ENCODE measurements at places on chromosomes 12 and 14. TPM values are rescaled to one million over a fixed set of nuclear protein-coding genes. Genes with fewer than 3 reads are reported as not detected.

DNA sequence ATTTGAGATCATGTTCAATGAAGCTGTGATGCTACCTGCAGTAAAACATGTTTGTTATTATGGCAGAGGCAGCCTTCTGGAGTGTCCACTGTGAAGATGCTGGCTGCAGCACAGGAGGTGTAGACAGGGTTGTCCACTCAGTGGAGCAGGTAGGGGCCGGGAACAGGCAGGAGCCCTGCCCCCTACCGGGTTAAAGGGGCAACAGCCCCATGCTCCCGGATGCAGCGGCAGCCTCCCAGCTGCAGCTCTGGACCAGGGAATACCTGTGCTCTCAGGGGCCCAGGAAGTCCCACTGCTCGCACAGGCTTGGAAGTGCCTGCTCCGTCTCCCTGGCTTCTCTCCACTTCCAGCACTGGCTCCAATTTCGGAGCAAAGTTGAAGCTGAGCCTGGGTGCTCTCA, 401.6 kb downstream of the FOXG1 start:
- peak; percentile 4 for DNase-seq
- H3K4me1 ChIP-seq, result no peaks in the 10 kb centered on the region
- H3K27ac ChIP-seq, result no peak overlapping the region
- no peak overlapping the region for H3K4me3 ChIP-seq
- H3K27me3 ChIP-seq, result no peaks in the 10 kb centered on the region

GRCh38 chr14:98728024-98728423, 544.0 kb downstream of the BCL11B start:
- H3K27me3 ChIP-seq, result no peaks in the 10 kb centered on the region
- H3K4me3 ChIP-seq, result no peak overlapping the region
- no peaks in the 10 kb centered on the region for H3K36me3 ChIP-seq
- no peak for DNase-seq
- H3K4me1 ChIP-seq, result no peaks in the 10 kb centered on the region

- peak overlapping the region; percentile 98 for H3K27ac ChIP-seq
- H3K4me1 ChIP-seq, result peaks cover 11% of the 10 kb centered on the region
- DNase-seq, result peak; percentile 83
- no peaks in the 10 kb centered on the region for H3K27me3 ChIP-seq
Observed at GRCh38 chr14:75277008-75277814, 1.4 kb upstream of the FOS start.

DNA sequence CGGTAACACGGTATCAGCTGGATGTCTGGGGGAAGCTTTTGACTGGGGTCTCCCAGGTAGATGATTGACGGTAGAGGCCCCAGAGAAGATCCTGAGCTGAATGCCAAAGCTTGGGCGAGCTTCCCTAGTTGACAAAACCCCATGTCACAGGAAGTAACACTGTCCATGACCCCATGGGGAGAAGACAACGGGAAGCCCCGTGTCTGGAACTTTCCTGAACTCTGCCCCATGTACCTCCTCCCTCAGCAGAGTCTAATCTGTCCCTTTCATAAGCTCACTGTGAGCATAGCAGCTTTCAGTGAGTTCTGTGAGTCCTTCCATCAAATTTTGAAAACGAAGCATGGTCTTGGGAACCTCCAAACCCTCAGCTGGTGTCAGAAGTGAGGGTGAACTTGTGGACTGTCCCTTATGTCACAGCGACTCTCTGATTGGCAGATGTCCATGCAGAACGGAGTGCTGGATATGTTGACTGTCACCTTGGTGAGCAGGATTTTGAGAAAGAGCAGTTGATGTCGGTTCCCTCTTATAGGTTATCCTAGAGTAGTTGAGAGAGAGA, 29.7 kb upstream of the BEGAIN start:
- no peak for DNase-seq
- no peaks in the 10 kb centered on the region for H3K36me3 ChIP-seq
- H3K4me3 ChIP-seq, result no peak overlapping the region
- peaks cover 10% of the 10 kb centered on the region for H3K4me1 ChIP-seq

- H3K4me1 ChIP-seq, result no peaks in the 10 kb centered on the region
- no peaks in the 10 kb centered on the region for H3K27me3 ChIP-seq
- no peak overlapping the region for H3K4me3 ChIP-seq
Observed at GRCh38 chr12:12964255-12964654, 12.3 kb upstream of the GPRC5D start.

GRCh38 chr14:72636871-72637270, 257.0 kb downstream of the DPF3 start:
- no peak for DNase-seq
- no peak overlapping the region for H3K4me3 ChIP-seq
- no peaks in the 10 kb centered on the region for H3K36me3 ChIP-seq
- H3K27me3 ChIP-seq, result no peaks in the 10 kb centered on the region

SPX gene
- total RNA-seq, result 0.11 TPM

- no peak overlapping the region for H3K4me3 ChIP-seq
- H3K36me3 ChIP-seq, result peaks cover 13% of the 10 kb centered on the region
- H3K27ac ChIP-seq, result no peak overlapping the region
- H3K4me1 ChIP-seq, result peaks cover 19% of the 10 kb centered on the region
- DNase-seq, result no peak
Observed at GRCh38 chr12:120258323-120258896, 7.1 kb downstream of the PXN start.

PLEKHG7 gene
- not detected for total RNA-seq

GRCh38 chr12:102933168-102933567, 16.1 kb upstream of the PAH start:
- DNase-seq, result no peak
- H3K4me1 ChIP-seq, result no peaks in the 10 kb centered on the region
- H3K4me3 ChIP-seq, result no peak overlapping the region
- no peaks in the 10 kb centered on the region for H3K27me3 ChIP-seq
- H3K27ac ChIP-seq, result no peak overlapping the region

DNA sequence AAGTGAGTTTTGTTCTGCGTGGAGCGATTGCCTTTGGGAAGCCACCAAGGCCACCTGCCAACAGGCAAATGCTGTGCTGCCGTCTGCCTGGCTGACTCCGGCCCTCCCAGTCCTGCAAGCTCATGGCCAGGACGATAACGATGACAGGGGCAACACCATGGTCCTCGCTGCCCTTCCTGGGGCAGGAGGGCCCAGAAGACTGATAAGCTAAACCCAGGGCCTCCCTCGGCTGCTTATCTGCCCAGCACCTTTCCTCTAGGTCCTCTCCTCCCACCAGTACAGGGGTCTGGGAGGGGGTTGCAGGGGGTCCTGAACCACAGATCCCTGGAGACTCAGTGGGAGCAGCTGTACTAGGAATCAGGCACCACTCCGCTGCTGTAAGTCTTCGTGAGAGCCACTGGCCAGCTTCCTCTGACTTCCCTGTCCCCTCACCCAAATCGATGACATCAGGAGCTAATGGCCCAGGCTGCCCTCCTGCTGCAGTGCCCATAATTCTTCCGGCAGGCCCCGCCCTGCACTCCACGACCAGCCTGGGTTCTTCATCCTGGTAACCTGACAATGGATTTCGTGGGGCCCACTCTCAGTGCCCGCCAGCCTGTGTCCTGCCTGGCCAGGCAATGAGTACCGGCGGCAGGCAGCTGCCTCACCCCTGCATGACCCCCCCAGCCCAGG, 5.1 kb downstream of the ANKRD9 start:
- DNase-seq, result peak; percentile 29
- no peak overlapping the region for H3K4me3 ChIP-seq
- H3K27me3 ChIP-seq, result no peaks in the 10 kb centered on the region
- H3K4me1 ChIP-seq, result peaks cover 74% of the 10 kb centered on the region

GLT1D1 gene
- total RNA-seq, result 0.04 TPM

OASL gene
- not detected for total RNA-seq

GRCh38 chr12:115464111-115464581, 780.2 kb upstream of the TBX3 start:
- no peak overlapping the region for H3K4me3 ChIP-seq
- no peaks in the 10 kb centered on the region for H3K4me1 ChIP-seq
- DNase-seq, result no peak
- no peaks in the 10 kb centered on the region for H3K27me3 ChIP-seq
- no peak overlapping the region for H3K27ac ChIP-seq
- H3K36me3 ChIP-seq, result no peaks in the 10 kb centered on the region

MGAT2 gene
- 33.3 TPM for total RNA-seq

DNA sequence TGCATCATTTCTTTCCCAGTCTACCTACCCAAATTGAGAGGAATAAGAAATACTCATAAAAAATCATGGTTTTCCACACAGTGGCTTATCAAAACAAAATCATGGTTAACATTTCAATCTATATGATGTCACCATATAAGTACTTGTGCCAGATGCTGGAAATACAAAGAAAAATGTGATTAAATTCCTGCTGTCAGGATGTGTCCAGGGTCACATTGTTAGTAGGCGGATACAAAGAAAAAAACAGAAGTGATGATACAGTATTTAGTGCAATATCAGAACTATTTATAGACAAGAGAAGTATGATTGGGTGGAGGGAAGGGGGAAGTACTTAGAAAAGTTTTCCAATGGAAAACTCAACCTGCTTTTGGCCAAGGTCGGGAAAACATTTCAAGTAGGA, 47.0 kb upstream of the OR6J1 start:
- no peak overlapping the region for H3K27ac ChIP-seq
- H3K4me1 ChIP-seq, result no peaks in the 10 kb centered on the region
- no peaks in the 10 kb centered on the region for H3K27me3 ChIP-seq
- H3K4me3 ChIP-seq, result no peak overlapping the region

DNA sequence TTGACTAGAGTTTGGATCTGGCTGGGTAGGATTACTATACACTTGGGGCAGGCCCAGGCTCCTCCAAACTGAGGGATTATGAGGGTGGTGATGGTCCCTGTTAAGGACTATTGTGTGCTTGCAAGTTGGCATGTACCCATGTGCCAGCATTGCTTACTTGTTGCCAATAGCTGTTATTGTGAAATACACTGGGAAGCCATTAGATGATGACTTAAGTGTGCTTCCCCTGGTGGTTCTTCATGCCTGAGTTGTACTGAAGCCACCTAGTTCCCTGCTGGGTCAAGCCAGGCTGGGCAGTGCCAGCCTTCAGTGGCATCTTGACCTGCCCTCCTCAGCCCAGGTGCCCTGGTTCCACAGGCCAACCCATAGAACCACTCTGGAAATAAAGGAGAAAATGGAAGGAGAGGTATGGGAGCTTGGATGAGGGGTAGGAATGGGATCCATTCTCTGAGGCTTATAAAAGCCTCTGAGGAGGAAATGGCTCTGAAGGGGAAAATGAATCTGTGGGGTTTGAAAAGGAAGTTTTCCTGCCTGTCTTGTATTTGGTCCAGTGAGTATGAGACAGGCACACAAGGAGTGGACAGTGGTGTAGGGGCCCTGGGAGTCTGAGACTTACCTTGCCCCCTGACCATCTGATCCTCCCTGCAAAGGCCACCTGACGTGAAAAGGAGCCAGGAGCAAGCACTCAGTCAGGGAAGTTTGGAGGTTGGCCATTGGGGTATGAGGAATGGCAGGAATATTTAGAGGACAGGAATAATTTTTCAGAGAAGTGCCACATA, 724 bp downstream of the LTB4R start:
- H3K36me3 ChIP-seq, result peaks cover 28% of the 10 kb centered on the region

GRCh38 chr14:20387576-20387975, 25.7 kb downstream of the TEP1 start:
- H3K27ac ChIP-seq, result no peak overlapping the region
- H3K36me3 ChIP-seq, result peaks cover 38% of the 10 kb centered on the region
- no peaks in the 10 kb centered on the region for H3K27me3 ChIP-seq
- no peak for DNase-seq
- H3K4me1 ChIP-seq, result no peaks in the 10 kb centered on the region
- H3K4me3 ChIP-seq, result no peak overlapping the region

DNA sequence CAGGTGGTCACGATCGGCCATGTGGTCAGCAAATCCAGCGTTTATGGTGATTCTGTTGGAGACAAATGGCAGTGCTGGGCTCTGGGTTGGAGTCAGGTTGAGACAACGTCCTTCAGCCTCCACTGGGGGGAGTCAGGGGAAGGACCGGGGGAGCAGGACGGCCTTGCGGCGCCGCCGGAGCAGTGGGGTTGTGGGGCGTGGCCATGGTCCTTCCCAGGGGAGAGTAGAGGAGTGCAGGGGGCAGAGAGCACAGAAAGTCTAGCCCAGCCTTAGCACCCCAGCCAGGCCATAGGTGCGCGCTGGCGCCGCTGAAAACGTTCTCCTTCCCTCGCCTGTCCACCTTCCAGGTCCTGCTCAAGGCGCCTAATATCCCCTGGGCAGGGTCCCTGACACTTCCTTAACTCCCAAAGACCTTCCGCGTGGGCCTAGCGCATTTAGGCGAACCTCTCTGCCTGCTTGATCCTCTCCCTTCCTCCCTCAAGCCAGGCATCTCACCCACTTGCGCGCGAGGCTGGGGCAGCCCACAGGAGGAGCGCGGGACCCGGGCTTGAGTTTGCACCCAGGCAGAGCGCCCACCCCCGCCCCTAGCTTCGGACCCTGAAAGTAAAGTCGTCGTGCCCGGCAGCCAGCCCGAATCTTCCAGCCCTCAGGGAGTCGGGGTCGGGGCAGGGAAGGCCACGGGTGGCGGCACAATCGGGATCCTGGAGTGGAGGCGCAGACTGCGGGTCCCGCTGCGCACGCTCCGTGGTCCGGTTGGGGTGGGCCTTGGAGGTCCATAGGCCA, 3.1 kb upstream of the KIF26A start:
- H3K4me3 ChIP-seq, result no peak overlapping the region
- no peak overlapping the region for H3K27ac ChIP-seq
- H3K4me1 ChIP-seq, result 0 out of 2 replicates have a peak, but pooled peaks cover 7% of the 10 kb centered on the region
- no peaks in the 10 kb centered on the region for H3K36me3 ChIP-seq
- H3K27me3 ChIP-seq, result no peaks in the 10 kb centered on the region

DNA sequence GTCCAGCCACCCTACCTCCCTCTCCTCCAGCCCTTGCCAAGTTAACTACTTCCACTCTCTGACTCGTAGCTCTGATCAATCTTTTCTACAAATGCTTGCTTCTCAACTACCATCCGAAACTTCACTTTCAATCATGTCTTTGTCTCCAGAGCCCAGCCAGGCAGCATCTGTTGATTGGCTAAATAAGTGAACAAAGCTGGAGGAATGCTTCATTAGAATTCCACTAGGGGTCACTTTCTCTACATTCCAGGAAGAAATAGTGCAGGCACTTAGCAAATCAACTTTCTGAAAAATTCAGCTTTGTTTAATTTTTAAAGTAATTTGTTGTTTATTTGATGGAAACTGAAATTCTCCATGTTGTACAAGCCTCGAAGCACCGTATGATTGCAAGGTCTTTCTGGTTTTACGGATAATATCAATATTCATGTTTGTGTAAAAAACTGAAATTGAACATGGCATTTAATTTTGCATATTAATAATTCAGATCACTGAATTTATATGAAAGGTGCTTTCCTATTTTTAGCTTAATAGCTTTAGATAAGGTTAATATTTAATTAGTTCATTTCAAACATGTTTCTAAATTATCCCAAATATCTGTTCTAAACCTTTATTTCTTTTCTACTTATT, 32.4 kb upstream of the HELB start:
- H3K27ac ChIP-seq, result no peak overlapping the region
- H3K4me1 ChIP-seq, result no peaks in the 10 kb centered on the region
- no peaks in the 10 kb centered on the region for H3K36me3 ChIP-seq
- no peak overlapping the region for H3K4me3 ChIP-seq
